ENCODE measurements at places on chromosomes 3 and 15. TPM values are rescaled to one million over a fixed set of nuclear protein-coding genes. Genes with fewer than 3 reads are reported as not detected.

Gene GCHFR
- total RNA-seq: 5.9 TPM

Gene ZBED2
- not detected for total RNA-seq

Gene PRSS50
- 0.31 TPM for total RNA-seq

GRCh38 chr3:73813291-73813690, 188.6 kb upstream of the PDZRN3 start:
- no peak for ATAC-seq

- ATAC-seq: no peak
These were observed 33.5 kb downstream of the CHAC1 start for GRCh38 chr15:40986820-40987219.

- ATAC-seq: no peak
These were observed 3.8 kb downstream of the IL1RAP start for GRCh38 chr3:190517687-190518086.
